RPMI8226 (cell line): ENCODE measurements at places on chromosomes 5 and 9.

- no peak for DNase-seq
Measured at GRCh38 chr9:93170571-93170970, 13.4 kb upstream of the WNK2 start.

- no peak for DNase-seq
Measured at GRCh38 chr5:59354274-59354673, 539.3 kb downstream of the PDE4D start.

DNA sequence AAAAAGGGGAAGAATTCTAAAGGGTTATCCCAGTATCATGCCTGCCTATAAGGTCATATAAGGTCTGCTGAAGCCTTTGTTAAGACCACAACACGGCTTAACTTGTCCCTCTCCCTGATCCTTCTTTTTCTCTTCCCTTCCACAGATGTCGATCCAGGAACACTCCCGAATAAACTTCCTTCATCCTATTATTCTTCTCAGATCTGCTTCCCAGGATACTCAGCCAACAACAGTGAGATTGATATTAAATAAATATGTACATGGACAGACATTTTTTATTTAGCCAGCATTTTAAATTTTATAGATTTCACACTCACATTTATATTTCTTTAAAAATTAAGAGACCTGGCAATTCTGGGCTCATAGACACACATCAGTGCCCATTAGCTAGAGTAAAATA lies 44.1 kb downstream of the DPYSL3 start:
- DNase-seq: no peak

DNA sequence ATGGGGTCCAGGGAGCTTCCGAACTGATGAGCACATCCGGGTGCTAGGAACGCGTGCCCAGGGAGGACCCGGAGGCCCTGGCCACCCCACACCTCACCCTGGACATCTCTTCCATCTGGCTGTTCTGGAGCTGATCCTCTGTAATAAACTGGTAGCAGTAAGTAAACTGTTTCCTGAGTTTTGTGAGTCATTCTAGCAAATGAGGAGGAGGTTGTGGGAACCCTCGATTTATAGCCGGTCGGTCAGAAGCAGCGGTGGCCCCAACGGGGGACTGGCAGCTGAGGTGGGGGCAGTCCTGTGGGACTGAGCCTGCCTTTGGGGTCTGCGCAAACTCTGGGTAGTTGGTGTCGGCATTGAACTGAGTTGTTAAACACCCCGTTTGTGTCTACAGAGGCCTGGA lies 15.4 kb upstream of the UBAC1 start:
- DNase-seq: no peak

GRCh38 chr5:103821361-103821760 lies 258.8 kb upstream of the NUDT12 start:
- DNase-seq: peak; percentile 7

DNA sequence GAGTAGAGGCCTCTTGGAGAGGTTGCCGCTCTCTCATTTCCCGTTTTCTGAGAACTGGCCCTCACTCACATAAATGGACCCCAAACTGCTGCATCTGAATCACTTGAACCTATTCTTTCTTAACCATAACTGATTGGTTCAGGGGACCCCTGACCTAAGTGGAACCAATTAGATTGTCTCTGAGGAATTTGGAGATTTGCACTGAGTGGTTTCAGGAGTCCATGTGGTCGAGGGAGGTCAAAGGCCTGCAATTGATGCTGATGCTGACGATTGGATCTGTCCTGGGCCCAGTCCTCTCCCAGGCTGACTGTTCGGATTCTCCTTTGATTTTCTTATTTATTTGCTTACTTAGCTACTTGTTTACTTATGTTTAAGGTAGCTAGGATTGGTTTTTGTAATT lies 88.0 kb downstream of the PTCD2 start:
- DNase-seq: no peak

DNA sequence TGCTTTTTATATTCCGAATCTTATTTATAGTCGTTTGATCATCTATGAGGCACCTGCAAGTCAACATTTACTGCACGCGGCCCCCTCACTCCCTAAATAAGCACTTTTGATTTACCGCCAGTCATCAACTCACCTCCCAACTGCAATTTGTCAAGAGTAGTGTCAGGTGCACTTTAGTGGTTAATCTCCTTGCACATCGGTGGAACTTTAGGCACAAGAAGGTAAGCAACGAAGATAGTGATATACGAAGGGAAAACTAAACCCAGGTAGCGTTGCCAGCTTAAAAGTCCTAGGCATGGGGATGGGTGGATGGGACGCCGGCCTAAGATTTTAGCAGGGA lies 513 bp upstream of the RNF180 start:
- DNase-seq: peak; percentile 85

DNA sequence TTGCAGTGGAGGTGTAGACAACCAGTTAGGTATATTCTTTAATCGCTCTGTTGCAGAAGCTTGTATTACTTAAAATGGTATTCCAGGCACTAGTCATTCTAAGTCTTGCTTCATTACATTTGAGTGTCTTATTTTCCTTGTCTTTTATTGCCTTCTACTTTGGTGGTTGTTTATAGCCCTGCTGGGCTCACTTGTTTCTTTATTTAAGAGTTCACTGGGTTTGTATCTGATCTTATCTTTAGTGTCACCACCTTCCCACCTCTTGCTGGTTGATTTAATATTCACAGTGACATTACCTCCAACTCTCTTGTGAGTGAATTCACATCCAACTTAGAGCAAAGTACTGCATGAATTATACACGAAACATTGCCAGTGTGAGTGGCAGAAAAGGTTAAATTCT lies 83.6 kb upstream of the BNC2 start:
- no peak for DNase-seq

DNA sequence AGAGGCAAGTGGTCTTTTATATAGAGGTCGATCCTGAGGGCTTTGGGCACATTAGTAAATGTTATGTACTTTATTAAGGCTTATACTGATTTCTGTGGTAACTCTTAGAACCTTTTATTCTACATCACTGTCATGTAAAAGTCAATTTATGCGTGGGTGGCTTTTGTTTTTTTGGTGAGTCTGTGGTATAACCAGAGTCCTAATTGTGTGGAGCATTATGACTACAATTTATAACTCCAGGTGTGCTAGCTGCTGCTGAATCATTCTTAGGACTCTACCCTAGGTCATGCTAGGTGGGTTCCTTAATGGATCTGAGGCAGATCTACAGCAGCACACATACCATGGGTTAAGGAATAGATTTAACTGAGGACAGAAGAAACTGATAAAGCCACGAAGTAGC lies 33.9 kb upstream of the KCNN2 start:
- DNase-seq: no peak

- DNase-seq: no peak
Measured at GRCh38 chr9:108786901-108787689, 68.7 kb downstream of the ACTL7B start.

DNA sequence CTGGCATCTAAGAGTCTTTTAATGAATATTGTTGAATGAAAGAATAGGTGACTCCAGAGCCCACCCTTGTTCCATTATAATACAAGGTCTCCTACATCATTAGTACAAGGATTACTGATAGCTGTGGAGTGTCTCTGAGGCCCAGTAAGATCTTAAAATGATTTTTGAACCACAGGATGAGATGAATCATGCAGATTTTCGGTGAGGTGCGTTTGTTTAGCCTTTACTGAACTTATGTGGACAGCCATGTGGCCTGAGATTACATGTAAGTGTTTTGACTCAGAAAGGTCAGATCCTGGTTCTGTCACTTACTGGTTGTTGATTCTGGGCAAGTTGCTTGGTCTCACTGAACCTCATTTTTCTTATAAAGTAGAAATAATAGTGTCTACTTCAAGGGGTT lies 21.6 kb downstream of the NFX1 start:
- no peak for DNase-seq

- DNase-seq: no peak
Measured at GRCh38 chr9:136567651-136568287, 21.9 kb upstream of the NOTCH1 start.

DNA sequence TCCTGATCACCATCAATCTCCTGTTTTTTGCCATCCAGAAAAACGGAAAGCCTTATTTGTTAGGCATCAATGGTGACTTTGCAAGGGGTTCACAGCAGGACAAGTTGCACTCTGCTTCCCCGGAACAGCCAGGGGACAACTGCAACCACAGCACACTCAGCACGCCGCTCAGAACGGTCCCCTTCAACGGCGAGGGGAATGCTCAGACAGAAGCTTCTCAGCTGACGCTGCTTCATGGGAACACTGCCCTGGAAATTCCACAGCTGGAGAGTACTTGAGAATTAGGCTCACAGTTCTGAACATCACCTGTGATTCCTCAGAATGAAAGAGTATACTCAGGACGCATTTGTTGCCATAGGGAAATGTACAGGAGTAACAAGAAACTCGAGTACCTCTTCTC lies 40.1 kb upstream of the PLPP6 start:
- no peak for DNase-seq

GRCh38 chr5:90940227-90940995 lies 381.8 kb downstream of the ADGRV1 start:
- peak; percentile 27 for DNase-seq

- no peak for DNase-seq
Measured at GRCh38 chr9:92324431-92324830, 719 bp downstream of the NOL8 start.

- DNase-seq: no peak
Measured at GRCh38 chr5:138620663-138621224, 45.5 kb upstream of the HSPA9 start.

DNA sequence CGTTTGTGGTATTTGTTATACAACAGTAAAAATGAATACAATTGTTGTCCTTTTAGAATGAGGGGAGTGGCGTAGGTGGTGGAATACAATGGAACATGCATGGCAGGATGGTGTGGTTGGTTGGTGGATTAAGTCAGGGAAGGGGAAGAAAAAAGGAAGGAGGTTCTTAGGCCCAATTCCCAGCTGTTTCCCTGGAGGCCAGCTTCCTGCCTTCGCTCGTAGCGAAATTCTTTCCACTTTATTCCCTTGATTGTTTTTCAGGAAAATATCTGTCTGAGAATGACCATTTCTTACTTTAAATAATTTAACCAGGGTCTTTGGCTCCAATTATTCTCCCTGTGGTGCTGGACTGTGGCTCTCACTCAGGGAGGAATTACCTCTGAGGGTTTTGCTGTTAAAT lies 24.1 kb upstream of the DMAC1 start:
- no peak for DNase-seq

DNA sequence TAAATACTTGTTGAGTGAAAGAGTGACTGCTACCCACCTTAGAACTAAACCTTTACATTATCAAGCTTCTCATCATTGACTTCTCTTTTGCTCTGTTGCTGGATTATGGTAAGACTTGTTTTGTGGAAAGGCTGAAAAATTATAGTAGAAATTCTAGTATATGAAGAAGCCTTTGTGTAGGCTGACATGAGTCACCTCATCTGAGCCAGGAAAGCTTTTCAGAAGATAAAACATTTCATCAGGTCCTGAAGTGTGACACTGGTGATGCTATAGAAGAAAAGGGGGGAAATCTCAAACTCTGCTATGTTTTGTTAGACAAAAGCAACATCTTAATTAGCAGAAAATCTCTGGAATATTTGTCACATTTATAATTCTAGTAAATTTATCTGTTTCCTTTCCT lies 18.4 kb upstream of the SLC44A1 start:
- no peak for DNase-seq

DNA sequence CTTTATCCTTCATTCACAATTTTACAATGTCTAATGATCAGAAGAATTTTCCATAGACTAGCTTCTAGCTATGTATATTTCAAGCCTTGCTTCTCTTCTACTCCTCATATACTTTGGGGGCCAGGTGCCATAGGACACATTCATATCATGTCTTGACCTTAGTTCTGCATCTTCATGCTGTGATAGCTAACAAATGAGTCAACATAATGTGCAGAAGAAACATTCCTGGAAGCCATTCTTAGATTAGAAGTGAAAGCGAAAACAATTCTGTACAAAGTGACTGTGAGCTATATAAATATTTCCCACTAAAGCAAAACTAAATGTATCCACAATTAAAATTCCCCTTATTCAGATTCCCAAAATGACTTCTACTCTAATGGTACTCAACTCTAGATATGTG lies 320.2 kb upstream of the NREP start:
- no peak for DNase-seq

- DNase-seq: no peak
Measured at GRCh38 chr9:75418518-75418917, 330.2 kb downstream of the OSTF1 start.

DNA sequence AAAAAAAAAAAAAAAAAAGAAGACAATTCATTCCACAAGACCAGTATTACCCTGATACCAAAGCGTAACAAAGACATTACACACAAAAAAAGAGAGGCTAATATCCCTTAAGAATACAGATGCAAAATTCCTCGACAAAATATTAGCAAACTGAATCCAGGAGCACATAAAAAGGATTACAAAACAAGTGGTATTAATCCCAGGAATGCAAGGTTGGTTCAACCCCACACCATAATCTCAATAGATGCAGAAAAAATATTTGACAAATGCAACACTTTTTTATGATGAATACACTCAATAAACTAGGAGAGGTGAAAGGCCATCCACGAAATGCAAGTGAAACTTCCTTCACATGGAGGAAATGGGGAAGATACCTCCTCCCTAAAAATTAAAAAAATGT lies 80.1 kb upstream of the TLR4 start:
- no peak for DNase-seq

DNA sequence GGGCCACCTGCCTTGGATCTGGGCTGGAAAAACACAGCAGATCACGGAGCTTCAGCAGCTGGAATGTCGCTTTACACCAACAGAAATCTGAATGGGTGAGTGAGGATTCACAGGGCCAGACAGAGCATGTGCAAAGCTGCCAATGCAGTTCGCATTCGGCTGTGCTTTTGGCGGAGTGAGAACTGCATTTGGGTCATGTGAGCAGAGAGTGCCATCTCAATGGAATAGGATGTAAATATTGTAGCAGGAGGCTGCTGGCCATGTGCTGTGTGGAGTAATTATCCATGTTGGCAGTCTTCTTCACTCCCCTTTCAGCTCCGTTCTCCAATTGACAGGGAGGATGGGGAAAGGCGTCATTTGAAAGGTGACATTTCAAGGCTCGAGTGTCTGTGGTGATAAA lies at the start of gene ANKRD55:
Gene ANKRD55, minus strand, starts transcription at position 101 of the 400 bp plus-strand sequence. CDS start 417 bp downstream, outside the sequence.
- DNase-seq: no peak

GRCh38 chr5:126414874-126415502 lies 8.2 kb upstream of the GRAMD2B start:
- no peak for DNase-seq

DNA sequence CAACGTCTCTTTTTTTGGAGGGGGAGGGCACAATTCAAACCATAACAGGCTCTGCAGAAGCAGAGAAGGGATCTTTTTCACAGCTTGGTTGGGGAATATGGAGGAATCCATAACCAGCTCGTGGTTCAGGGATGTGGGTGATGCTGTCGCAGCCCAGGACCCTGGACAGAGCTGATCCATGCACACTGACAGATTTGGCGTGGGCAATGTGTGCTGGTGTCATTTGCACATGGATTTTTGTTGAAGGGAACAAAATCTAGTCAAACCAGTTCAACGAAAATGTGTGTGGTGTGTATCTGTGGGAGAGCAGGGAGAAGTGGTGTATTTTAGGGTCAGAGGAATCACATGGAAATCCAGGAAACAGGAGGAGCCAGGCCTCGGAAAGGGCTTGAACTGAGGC lies 4.2 kb downstream of the DOCK2 start:
- no peak for DNase-seq

- DNase-seq: no peak
Measured at GRCh38 chr9:72119853-72120252, 29.4 kb upstream of the GDA start.

- DNase-seq: peak; percentile 74
Measured at GRCh38 chr5:78648359-78649210, at the start of gene LHFPL2. LHFPL2 (minus strand) TSS chr5:78648772; CDS start chr5:78510213, 138,559 bp downstream.
